ENCODE measurements at places on chromosomes 4 and X. TPM values are rescaled to one million over a fixed set of nuclear protein-coding genes. Genes with fewer than 3 reads are reported as not detected.

The PAGE5 gene
- not detected for total RNA-seq

The CNOT6L gene
- 51.9 TPM for total RNA-seq

The IDH3G gene
- 55.0 TPM for total RNA-seq

The ATP2B3 gene
- total RNA-seq, result 0.83 TPM

GRCh38 chr4:48877827-48878535, 28.6 kb downstream of the OCIAD2 start:
- no peak overlapping the region for H3K27ac ChIP-seq
- H3K4me1 ChIP-seq, result no peaks in the 10 kb centered on the region
- DNase-seq, result no peak
- peaks cover 2% of the 10 kb centered on the region for H3K36me3 ChIP-seq

- peaks cover 9% of the 10 kb centered on the region for H3K4me1 ChIP-seq
- no peak for DNase-seq
- H3K4me3 ChIP-seq, result peak overlapping the region; percentile 82
- no peak overlapping the region for H3K27ac ChIP-seq
- H3K27me3 ChIP-seq, result peaks cover 91% of the 10 kb centered on the region
These were observed 7.3 kb upstream of the GSX2 start for GRCh38 chr4:54092405-54093323.

GRCh38 chrX:56066016-56066415, 166.1 kb upstream of the KLF8 start:
- H3K4me1 ChIP-seq, result no peaks in the 10 kb centered on the region
- no peak overlapping the region for H3K27ac ChIP-seq
- H3K36me3 ChIP-seq, result peaks cover 4% of the 10 kb centered on the region
- H3K4me3 ChIP-seq, result no peak overlapping the region
- H3K27me3 ChIP-seq, result no peaks in the 10 kb centered on the region

GRCh38 chr4:7675136-7675535, 240.4 kb upstream of the PSAPL1 start:
- no peak overlapping the region for H3K27ac ChIP-seq
- H3K4me3 ChIP-seq, result no peak overlapping the region
- peaks cover 5% of the 10 kb centered on the region for H3K36me3 ChIP-seq
- peaks cover 8% of the 10 kb centered on the region for H3K4me1 ChIP-seq
- DNase-seq, result no peak
- H3K27me3 ChIP-seq, result peaks cover 8% of the 10 kb centered on the region

GRCh38 chr4:139635966-139636365, 29.7 kb upstream of the MGST2 start:
- no peak overlapping the region for H3K27ac ChIP-seq
- H3K36me3 ChIP-seq, result no peaks in the 10 kb centered on the region
- no peak overlapping the region for H3K4me3 ChIP-seq
- peaks cover 5% of the 10 kb centered on the region for H3K4me1 ChIP-seq
- peaks cover 8% of the 10 kb centered on the region for H3K27me3 ChIP-seq

DNA sequence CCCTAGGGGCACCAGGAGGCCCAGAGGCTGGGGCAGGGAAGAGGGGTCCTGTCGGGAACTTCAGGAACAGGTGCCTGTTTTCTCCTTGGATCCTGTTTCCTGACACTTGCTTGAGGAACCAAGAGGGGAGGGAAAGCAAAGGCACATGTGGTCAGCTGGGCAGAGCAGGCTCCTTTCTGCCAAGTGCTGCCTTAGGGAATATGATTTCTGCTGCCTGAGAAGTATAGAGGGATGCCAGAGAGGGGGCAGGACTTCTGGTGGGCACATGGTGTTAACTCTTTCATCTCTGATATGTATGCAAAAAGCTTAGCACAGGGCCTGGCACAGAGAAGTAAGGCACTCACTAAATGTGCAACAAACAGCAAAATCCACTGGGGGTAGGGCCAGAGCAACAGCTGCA, 51.2 kb upstream of the PJA1 start:
- no peaks in the 10 kb centered on the region for H3K27me3 ChIP-seq
- no peaks in the 10 kb centered on the region for H3K4me1 ChIP-seq
- H3K36me3 ChIP-seq, result no peaks in the 10 kb centered on the region
- no peak overlapping the region for H3K4me3 ChIP-seq

GRCh38 chr4:171601091-171601490, 212.1 kb upstream of the GALNTL6 start:
- no peak for DNase-seq
- no peak overlapping the region for H3K4me3 ChIP-seq
- H3K27me3 ChIP-seq, result no peaks in the 10 kb centered on the region
- peaks cover 6% of the 10 kb centered on the region for H3K4me1 ChIP-seq

DNA sequence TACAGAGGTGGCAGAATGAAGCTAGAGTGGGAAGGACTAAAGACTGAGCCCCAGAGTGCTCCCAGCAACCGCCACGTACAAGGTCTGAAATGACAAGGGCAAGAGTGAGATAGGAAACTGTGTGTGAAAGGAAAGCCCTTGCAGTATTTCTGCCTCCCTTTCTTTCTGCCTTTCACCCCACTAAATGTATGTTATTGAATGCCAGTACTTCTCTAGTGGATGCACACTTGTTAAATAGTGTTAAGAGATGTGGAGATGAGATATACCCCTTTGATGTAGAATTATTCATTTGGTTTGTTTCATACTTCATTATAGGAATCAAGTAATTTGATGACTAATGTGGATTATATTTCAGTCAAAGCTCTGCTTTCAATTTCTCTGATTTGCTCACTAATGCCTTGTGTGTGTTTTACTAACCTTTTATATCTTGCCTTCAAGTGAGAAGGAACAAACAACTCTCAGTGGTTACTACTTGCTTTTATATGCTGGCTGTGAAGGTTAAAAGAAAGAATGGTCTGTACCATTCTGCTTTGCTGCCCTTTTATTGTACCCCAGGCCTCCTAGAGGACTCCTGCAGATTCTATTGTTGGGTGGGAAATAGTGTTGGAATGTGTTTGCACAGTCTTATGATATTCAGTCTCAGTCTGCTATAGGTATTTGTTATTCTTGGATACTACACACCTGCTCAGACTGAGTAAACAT, 8.0 kb upstream of the ANXA3 start:
- H3K36me3 ChIP-seq, result peaks cover 26% of the 10 kb centered on the region
- no peak overlapping the region for H3K4me3 ChIP-seq
- H3K27ac ChIP-seq, result peak overlapping the region; percentile 67
- H3K27me3 ChIP-seq, result no peaks in the 10 kb centered on the region
- DNase-seq, result no peak

Data from mesothelial cell of epicardium (in vitro differentiated cells).